ENCODE measurements at places on chromosomes 11 and 22.

GRCh38 chr11:117862019-117862725, 14.3 kb downstream of the FXYD6 start:
- DNase-seq = no peak

DNA sequence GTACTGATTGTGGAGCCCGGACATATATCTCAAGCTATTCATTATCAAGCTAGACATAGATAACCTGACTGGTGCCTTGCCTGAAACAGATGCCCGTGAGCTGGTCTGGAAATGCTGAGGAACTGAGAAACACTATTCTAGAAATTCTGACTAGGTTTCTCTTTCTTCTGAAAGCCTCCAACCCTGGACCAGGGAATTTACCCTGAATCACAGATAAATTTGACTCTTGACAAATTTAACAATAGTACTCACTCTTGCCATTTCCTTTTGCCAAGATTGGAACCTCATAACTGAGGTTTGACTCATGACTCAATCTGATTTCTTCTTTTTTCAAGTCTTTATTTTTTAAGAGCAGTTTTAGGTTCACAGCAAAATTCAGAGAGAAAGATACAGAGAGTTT, 189.6 kb upstream of the SYN3 start:
- no peak for DNase-seq

GRCh38 chr11:72189455-72190250, 2.3 kb upstream of the FOLR1 start:
- no peak for DNase-seq

- DNase-seq = no peak
Measured at GRCh38 chr22:43995798-43996169, 28.3 kb upstream of the PARVB start.

GRCh38 chr11:98800696-98801095, 220.1 kb upstream of the CNTN5 start:
- no peak for DNase-seq

GRCh38 chr22:20154602-20155187, 3.8 kb upstream of the CCDC188 start:
- DNase-seq = no peak

DNA sequence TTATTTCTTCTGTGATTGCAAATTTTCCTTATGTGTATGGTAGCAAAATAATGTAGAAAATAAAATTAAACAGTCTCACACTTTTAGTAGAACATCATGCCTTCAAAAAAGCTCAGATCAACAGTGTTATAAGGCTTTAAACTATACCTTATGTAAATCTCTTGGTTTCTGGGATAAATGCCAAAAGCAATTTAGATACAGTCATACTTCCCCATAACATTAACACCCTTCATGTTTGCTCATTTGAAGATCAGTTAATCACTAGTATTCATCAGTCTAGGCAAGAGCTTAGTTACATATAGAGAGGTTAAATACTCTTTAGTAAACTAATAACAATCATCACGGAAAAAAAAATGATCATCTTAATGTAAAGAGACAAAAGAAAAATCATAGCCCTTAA, 421.8 kb upstream of the ANO3 start:
- DNase-seq = no peak

- no peak for DNase-seq
Measured at GRCh38 chr11:44611088-44611487, 45.6 kb downstream of the CD82 start.

DNA sequence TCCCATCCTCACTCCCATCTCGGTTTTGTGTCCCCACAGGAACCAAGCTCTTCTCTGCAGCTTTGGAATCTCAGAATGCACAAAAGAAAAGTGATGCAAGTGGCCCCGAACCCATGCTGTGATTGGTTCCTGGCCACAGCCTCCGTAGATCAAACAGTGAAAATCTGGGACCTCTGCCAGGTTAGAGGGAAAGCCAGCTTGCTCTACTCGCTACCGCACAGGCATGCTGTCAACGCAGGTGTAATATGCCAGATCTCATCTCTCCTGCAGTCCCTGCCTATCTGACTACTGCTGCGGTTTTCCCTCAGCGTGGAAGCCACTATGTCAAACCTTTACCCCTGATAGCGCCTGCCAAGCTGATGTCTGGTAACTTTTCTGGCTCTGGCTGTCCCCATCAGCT, 200.5 kb upstream of the LRRC4C start:
- no peak for DNase-seq

DNA sequence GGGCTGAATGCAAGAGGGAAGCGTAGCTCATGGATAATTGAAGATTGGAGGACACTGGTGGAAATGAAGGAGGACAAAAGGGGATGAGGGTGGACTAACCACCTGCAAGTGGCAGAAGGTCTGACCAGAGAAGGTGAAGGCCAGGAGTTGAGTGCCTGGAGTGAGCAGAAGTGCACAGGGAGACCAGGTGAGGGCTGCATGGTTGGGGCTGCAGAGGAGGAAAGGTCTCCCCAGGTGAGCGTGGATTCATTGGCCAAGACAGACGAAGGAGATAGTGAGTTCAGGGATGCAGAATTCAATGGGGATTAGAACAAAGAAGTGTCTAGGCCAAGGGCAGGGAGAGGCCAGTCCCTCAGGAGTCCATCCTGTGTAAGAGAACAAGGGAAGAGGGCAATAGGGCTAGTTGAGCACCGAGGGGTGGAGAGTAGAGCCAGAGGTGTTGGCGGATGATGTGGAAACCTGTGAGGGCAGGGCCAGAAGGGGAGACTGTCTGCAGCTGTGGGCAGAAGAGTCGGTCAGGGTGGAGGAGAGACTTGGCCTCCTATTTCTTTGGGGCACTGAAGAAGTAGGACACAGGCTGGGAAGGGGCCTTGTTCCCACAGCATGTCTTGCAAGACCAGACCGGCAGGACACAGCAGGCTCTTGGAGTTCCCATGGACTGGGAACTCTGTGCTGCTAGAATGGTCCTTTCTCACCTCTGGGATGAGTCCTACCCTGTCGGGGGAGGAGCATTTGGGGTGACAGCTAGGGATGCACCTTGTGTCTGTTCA, 6.7 kb downstream of the TRIM29 start:
- DNase-seq = no peak

DNA sequence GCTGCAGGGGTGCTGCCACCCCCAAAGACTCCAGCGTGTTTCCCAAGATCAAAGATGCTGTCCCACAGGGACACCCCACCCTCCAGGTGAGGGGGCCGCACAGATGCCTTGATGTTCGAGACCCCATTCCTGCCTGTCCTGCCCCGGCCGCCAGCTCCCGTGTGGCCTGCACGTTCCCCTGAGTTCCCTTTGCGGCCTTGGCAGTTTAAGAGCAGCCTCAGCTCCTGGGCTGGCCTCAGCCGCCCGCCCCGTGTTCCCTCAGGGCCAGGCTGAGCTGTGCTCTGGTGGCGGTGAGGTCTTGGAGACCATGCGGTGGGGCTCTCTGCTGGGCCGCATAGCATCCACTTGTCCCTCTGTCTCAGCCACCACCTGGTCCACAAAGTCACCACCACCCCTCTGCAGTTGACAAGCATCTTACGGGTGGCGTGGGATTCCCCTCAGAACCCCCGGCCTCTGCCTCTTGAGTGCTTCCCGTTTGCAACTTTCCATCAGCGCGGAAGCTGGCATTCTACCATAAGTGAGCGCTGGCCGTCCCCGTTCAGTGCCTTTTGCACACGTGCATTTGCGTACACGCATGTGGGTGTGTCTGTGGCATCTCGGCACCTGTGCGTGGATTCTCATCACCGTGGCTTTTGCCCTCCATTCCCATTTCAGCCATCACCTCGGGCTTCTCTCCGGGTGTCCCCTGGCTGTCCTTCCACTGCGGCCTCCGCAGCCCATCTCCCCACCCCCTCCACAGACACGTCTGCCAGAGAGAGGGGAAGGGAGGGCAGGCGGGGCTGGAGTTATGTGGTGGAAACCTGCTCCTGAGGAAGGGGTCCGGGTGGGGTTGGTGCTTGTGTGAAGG, 35.9 kb downstream of the CTTN start:
- DNase-seq = no peak

DNA sequence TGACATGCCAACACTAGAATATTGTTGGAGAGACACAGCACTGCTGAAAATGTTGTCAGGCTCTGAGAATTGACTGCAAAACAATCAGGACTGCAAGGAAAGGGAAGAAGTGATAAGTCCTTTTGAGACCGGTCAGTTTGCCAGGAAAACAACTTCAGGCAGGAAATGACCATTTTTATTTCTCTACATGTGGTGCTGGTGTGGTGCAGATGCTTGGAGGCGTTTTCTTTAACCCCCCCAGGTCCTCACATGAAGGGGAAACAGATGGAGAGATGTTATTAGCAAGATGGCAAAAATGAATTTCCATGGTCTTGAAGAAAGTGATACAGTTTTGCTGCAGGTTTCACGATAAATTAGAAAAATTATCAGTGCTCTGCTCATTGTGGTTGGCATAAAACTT, 5.7 kb downstream of the AP2A2 start:
- no peak for DNase-seq

DNA sequence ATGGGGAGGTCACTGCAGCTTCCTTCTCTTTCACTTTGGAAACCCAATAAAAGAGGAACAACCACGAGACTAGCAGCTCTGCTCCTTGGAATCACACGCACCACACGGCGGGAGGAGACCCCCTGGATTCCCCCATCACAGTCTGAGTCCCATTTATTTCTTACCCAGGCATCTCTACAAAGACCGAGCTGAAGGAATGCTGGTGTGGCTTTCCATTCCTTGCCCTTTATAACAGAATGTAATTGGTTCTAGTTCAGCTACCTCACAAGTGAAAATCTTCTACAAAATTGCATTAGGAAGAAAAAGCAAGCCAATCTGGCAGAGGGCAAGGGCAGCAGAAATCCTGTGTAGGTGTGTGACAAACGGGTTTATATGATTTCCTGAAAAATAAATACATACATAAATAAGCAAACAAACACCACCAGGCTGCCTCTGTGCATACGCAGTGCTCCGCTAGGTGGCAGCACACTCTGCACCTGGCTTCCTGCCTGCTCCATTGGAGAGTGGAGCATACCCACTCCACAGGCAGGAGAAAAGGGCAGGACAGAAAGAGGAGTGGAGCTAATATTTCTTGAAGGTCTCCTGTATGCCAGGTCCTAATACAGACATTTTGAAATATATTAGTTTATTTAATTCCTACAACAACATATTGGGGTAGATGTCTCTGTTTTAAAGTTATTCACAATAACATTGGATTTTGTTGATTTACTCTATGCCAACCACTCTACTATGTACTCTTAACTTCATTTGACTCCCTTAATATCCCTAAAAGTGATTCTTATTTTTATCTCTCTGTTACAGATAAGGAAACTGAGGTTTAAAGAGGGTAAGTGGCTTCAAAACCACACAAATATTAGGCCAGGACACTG, 673.1 kb downstream of the KCNA4 start:
- no peak for DNase-seq

- DNase-seq = no peak
Measured at GRCh38 chr11:92552942-92553341, 328.3 kb downstream of the FAT3 start.

DNA sequence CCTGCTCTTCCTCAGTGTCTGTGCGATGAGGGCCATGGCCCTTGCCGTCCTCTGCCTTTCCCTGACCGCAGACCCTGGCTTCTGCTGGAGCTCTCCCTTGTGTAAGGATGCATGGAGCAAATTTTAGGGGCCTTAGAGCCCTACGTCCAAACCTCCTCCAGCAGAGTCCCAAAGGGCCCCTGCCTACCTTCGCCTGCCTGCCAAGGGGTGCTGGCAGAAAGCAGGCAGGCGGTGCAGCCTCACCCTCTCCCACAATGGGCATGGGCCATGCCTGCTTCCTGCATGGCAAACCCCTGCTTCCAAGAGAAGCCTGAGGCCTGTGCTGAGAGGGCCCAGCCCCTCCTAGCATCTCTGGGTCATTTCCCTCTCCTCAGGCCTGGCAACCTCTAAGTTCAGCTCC, 71.3 kb upstream of the FGF3 start:
- no peak for DNase-seq

- no peak for DNase-seq
Measured at GRCh38 chr22:19176732-19177131, 1.8 kb downstream of the SLC25A1 start.

DNA sequence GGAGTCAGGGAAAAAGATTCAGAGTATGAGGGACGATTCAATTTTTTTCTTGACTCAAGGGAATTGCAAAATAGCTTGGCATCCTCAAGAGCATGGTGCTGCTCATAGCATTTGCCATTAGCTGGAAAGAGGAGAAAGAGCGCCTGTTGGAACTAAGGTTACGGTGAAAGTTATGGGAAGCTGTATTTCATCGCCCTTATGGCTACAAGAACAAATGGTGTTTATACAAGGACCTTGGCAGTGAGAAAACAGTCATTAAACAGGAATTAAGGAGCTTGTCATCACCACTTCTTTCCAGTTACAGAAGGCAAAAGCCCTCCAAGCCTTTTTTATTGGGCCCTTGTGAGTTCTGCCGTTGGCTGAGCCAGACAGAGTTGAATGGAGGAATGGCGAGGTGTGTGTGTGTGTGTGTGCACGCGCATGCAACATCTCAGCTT, 74.2 kb downstream of the ALX4 start:
- DNase-seq = no peak

DNA sequence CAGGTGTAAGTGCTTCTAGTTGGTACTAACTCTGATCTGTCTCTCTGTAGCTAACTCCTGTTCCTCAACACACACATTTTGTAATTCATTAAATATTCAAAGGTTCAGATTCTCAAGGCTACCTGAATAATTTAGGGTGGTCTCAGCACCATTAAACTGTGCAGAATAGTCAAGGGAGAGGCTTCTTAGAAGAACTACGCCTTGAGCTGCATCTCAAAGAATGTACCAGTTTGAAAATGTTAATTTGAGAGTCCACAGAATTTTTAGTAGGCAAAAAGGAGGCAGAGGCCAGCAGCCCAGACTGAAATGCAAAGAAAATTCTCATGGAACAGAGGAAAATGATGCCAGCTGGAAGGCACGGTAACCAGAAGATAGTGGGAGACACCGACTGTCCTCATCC, 72.2 kb downstream of the GAB2 start:
- DNase-seq = no peak

DNA sequence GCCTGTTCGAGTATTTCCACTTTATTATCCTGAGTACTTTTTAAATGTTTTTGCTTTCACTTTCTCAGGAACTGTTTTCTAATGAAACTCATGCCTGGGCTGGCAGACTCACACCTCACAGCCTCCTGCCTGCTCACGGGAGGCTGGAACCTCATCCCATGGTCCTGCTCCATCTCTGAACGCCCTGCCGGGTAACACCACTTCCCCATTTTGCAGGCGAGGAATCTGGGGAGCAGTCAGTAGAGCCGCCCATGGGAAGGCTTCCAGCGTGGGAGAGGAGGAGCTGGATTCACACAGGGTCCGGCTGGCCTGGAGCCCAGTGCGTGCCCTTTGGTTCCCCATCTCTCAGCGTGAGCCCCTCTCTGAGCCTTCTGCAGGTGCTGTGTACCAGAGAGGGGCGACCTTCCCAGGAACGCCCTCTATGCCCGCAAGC, 53.6 kb downstream of the SCUBE1 start:
- DNase-seq = no peak

DNA sequence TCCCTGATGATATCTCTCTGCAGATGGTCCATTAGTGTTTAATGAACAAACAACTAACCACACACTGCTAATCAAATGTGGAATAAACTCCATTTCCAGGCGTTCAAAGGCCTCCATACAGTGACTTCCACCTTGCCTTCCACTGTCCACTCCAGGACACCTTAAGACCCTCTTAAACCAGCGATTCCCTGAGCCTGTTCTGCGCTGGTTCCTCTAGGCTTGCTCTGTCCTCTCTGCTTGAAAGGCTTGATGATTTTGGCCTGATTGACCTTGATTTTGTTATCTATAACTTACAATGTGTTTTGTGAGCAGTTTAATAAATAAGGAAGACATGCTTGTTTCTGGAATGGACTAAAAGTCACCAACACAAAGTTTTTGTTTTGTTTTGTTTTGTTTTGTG, 12.0 kb downstream of the OVCH2 start:
- no peak for DNase-seq

GRCh38 chr22:36435516-36436415, 45.7 kb downstream of the TXN2 start:
- DNase-seq = peak; percentile 76

Measured in stimulated activated CD8-positive, alpha-beta memory T cell treated with anti-CD3 and anti-CD28 coated beads, Interleukin-7, amount 100 ng/mL, for 4 hours (primary cell).